Kidney (tissue), 22 donors: ENCODE measurements at places on chromosomes 7 and 10.

- DNase-seq = no peak
Measured at GRCh38 chr10:43043773-43044447, 33.0 kb upstream of the RET start.

- DNase-seq = no peak
Measured at GRCh38 chr10:118732245-118733165, 22.3 kb downstream of the CACUL1 start.

- peak; percentile 76 for DNase-seq
Measured at GRCh38 chr7:141071260-141071854, 2.5 kb upstream of the TMEM178B start.

DNA sequence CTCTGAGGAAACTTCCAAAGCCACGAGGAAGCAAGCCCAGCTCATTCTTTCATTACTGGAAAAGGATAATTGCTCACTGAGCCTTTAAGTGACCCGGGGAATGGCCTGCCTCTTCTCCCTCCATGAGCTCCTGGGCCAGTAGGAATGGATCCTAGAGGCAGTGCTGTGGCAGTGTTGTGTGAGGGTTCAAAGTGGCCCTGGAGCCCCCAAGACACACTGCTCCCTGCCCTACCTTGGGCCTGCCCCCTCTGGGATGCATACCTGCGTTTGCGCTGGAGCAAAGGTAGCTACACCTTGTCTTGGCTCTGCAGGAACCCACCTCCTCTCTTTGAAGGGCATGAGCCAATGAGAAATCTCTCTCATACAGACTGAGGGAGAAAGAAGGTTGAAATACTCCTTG lies 115.8 kb upstream of the ANLN start:
- DNase-seq = no peak

GRCh38 chr10:30751678-30752331 lies 122.3 kb upstream of the LYZL2 start:
- peak; percentile 84 for DNase-seq

DNA sequence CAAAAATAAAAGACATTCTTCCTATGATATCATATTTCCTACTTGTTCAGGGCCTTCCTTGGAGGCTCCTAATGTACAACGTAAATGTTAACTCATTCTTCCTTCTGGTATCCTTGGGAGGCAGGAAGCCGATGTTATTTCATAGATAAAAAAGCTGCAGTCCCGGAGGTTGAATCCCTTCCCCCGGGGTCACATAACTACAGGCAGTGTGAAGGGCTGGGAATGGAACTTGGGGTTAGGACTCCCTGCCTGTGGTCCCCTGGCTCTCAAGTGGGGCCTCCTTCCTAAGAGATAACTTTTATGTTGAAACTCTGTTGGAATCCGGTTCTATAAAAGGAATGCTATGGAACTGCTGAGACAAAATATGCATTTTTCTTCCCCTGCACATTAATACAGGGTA lies 14.9 kb upstream of the CCDC3 start:
- DNase-seq = peak; percentile 22

- no peak for DNase-seq
Measured at GRCh38 chr10:15367296-15368085, 3.6 kb downstream of the FAM171A1 start.

GRCh38 chr7:124764051-124764846 lies 1.3 kb downstream of the GPR37 start:
- no peak for DNase-seq

DNA sequence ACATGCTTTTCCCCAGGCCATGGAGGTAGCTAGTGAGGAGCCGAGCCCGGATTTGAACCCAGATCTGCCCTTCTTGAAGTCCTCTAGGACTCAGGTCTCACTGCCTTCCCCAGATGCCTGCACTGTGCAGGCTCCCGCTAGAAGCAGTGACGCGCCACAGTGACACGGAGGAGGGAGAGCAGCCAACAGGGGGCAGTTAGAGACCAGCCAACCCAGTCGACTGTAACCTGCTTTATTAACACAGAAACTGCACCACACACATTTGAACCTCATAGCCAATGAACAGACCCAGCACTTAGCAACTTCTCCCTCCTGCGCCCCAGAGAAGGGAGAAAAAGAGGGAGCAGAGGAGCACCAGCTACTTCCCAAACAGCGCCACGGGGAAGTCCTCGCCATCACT lies 27.4 kb downstream of the PILRA start:
- peak; percentile 73 for DNase-seq

DNA sequence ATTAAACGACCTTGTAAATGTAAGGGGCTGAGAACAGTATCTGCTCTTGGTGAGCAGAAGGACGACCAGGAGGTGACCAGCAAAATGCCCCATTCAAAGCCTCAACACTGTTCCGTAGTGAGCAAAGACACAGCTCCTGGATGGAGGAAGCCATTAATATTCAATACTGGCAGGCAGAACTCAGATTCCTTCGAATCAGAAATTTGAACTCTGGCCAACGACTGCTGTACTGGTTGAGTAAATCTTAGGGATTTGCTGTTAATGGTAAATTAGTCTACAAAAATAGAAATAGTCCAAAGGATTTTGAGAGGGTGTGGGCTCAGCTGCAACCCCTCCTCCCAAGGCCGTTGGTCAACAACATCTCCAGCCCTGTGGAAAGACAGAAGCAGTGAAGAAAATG lies 130.5 kb upstream of the PFKP start:
- DNase-seq = peak; percentile 69

DNA sequence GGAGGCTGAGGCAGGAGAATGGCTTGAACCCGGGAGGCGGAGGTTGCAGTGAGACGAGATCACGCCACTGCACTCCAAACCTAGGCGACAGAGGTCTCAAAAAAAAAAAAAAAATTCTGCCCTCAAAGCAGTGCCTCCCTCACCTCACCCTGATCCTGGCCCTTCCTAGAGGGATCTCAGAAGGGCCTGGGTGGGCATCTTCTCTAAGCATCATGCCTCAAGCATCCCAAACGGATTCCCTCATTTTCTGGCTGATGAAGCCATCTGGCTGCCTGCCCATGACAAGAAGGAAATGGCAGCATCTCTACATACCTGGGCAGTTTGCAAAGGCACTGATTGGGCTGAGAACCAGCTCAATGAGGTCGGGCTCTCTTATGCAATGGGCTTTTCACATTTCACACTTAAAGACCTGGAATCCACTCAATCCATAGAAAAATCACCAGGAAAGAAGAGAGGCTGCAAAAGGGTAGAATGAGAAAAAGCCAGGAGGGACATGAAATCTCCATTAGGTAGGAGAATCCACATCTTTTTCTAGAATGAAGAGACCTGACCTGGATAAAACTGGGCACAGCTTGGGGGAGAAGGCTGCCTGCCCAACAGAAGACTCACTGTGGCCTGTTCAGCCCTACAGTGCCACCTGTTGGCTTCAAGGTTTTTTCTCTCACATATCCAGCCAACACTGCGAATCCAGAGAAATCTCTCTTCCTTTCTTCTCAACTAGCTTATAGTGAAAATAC lies 48.1 kb downstream of the PDLIM1 start:
- DNase-seq = peak; percentile 70

GRCh38 chr7:19939746-19940145 lies 166.3 kb upstream of the TMEM196 start:
- DNase-seq = no peak

- DNase-seq = peak; percentile 83
Measured at GRCh38 chr10:69802424-69803161, 887 bp downstream of the COL13A1 start.

DNA sequence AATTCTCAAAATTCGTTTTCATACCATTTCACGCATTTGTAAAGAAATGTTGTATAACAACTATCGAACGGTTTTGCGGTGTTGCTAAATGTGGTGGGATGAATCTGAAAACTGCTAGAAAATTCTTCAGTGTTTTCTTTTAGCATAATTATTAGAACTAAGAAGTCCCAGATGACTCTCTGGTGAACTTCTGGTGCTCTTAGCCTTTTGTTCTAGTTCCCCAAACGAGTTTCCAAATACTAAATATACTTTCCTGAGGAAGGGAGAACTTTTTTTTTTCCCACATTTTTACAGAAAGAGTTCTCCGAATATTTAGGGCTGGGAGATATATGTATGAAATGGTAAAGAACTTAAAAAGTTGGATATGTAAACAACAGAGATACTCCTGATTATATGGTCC lies 82.5 kb downstream of the ICA1 start:
- no peak for DNase-seq

- DNase-seq = no peak
Measured at GRCh38 chr7:12984117-12984516, 296.7 kb downstream of the ARL4A start.

- no peak for DNase-seq
Measured at GRCh38 chr7:119010635-119011034, 786.1 kb downstream of the ANKRD7 start.

DNA sequence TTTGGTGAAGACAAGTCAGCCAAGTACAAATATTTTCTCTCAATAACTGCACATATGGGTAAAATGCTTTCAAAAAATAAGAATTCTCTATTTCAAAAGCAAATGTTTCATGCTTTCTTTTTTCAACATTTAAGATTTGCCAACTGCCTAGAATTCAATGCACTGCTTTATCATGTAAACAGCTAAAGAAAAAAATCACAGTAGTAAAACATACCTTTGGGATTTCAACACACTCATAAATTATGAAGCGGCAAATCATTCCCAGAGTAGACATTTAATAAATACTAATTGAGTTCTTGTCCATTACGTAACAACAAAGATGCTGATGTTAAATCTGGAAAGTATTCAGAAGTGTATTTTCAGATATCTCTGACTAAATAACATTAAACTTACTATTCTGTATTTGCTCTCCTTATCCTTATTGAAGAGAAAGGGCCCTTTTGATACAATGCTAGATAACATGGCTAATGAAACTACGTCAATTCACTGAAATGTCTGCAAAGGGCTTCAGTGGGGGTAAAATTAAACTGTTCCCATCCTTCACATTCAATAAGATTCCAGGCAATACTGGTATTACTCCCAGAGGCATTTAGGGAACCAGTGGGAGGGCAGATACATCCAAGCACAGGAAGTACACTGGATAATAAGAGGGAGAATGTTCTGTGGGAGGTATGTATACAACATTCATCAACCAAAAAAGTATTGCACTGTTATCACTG lies 13.9 kb downstream of the NAPEPLD start:
- no peak for DNase-seq

DNA sequence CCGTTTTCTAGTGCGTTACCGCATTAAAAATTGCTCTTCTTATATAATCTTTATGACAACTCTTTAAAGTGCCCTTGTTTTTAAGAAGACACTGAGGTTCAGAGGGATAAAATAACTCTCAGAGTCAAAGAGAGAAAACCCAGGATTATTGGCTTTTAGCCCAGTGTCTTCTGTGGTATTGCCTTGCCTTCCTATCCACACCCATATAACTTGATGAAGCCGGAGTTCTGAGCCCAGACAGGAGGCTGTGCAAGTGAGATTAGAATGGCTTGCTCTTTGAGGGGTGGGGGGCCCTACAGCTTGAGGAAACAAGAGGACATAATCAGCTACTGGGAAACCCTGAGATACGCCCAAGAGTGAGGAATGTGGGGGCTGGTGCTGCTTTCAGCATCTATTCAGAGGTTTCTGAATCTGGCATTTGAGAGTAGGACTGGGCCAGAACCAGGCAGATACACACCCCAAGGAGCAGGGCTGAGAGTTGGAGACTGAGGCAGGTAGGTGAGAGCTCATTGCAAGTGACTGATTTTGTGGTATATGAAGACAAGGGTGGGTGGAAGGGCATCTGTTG lies 2.3 kb downstream of the PRXL2A start:
- no peak for DNase-seq

DNA sequence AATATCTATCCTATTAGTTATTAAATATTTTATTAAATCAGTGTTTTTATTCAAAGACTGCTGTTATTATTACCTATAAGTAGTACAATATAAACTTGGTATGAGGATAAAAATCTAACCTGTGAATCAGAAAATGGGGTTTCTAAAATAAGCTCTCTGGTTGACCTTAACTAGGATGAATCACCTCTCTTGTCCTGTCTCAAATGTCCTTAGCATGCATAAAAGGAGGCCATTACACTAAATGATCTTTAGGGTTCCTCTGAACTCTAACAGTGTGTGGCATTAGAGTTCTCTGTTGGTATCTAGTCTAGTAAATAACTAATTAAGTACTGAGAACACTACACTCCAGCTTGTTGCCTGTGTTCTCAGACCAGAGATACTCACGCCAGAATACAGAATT lies 143.1 kb upstream of the LRRTM3 start:
- DNase-seq = no peak

GRCh38 chr10:93742633-93743349 lies 14.9 kb upstream of the LGI1 start:
- DNase-seq = no peak
